ENCODE measurements at places on chromosomes 1 and 21.
A peak's percentile ranks its signal among the peaks of the same experiment; 100 is the strongest.

DNA sequence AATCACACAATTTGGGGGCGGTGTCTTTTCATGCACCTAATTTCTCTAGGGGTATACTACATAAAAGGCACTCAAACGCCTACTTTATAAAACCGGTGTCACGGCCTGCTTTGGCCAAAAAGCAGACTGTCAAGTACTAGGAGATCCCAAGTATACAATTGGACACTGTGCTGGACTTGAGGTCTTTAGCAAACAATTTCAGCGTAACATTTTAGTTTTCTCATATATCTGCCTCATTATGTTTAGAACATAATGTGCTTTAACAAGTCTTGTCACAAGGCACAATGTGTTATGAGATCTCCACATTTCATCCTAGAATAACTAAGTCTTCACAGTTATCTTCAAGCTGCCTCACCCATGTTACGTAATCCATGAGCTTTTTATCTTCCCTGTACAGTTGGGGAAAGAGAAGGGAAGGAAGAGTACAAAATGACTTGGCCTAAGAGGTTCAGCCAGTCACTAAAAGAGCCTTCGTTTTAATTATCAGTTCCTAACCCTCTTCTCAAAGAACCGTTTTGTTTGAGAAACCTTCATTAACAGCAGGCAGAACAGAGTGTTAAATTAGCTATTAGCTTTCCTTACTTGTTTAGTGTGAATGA is 1.7 kb downstream of the SSX2IP start:
- DNase-seq, result no peak

DNA sequence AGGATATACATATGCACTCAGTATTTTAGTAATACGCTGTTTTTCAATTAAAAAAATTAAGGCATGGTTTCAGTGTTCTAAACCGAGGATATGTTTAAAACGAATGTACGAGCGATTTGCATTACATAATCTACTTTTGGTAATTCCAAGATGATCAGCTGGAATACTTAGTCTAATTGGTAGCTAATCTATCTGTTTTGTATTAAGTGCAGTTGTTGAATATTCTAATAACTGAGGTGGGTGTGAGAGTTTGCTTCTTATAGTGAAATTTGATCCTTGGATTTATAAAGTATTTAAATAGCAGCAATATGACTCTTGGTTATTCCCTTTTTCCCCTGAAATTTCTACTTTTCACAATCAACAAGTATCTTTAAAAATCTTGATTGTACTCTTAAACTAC is 1.3 kb downstream of the RNF2 start:
- DNase-seq, result no peak

- DNase-seq, result no peak
These were observed 41.8 kb upstream of the PWP2 start for GRCh38 chr21:44065428-44065827.

DNA sequence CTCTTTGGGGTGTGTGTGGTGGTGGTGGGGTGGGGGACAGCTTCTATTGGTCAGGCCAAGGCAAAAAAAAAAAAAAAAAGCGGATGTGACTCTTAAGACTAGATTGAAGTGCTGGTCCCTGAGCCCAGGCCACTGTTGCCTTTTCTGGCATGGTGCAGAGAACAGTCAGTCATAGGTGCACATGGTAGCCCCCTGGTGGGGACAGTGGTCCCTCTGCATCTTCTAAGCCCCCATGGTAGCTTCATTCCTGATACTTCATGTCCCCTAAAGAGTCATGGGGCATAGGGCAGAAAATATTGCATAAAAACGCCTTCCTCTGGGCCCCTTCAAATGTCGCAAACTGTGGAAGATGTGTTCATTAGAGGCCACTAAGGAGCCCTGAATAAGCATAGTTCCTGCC is 371.8 kb downstream of the NPHP4 start:
- no peak for DNase-seq

GRCh38 chr1:40318970-40319621 is 2.0 kb upstream of the COL9A2 start:
- no peak for DNase-seq

- no peak for DNase-seq
These were observed 18.7 kb upstream of the DPH5 start for GRCh38 chr1:101044259-101044658.

- no peak for DNase-seq
These were observed 52.1 kb downstream of the ARID4B start for GRCh38 chr1:235275836-235276235.

DNA sequence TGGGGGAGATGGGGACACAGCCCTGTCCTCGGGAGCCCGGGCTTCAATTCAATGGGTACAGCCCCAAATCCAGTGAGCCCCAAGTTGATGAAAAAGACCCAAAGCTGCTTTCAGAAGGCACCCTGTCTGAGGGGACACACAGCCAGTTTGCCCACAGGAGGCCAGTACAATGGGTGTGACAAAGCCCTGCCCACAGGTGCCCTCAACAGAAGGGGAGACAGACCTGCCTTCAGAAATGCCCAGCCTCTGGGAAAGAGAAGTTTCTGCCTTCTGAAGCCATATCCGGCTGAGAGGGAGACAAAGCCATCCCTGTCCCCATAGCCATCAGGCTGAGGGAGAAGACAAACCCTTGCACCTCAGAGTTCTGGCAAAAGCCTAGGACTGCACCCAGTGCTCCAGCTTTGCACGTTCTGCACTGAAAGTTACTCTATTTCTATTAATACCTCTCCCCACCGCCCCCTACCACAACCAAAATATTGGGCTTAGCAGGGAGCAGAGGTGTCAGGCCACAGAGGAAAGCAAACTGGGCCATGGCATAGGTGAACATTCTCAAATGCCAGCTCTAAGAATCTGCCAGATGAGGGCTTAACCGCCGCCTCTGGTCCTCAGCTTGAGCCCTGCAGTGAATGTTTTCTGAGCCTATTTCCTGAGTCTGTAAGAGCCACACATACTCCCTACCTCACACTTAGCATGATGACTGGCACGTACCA is 18.0 kb upstream of the PTAFR start:
- DNase-seq, result no peak

DNA sequence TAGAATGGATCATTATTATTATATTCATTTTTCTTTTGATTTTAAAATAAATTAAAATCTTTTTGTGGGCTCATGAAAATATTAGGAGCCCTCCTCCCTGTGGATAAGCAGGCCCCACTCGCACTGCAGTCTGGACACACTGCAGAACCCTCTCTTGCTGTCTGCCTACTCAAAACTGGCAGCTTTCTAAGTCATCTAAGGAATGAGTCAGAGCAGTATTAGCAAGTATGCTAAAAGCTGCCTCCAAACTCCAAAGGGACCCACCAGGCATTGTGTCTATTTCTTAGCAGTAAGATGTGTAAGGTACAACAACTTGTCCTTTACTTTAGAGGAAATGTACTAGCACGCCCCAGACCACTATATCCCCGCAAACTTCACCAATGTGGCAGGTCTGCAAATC is 108.8 kb downstream of the SYF2 start:
- no peak for DNase-seq

DNA sequence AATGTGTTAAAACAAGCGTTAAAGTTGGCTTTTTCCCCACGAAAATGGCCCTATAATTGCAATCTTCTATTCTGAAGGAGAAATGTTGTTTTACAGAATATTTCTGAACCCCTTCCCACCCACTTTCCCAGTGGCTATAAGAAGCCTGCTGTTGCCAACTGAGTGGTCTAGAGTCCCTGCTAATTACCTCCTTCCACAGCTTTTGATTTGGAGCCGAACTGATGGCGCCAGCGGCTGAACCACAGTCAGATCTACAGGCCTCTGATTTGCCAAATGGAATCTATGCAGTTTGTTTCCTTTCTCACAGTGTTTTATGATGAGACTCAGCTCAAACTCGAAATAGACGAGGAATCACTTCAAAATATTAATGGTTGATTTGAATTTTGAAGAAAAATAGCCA is 76.0 kb upstream of the C1orf105 start:
- DNase-seq, result no peak

DNA sequence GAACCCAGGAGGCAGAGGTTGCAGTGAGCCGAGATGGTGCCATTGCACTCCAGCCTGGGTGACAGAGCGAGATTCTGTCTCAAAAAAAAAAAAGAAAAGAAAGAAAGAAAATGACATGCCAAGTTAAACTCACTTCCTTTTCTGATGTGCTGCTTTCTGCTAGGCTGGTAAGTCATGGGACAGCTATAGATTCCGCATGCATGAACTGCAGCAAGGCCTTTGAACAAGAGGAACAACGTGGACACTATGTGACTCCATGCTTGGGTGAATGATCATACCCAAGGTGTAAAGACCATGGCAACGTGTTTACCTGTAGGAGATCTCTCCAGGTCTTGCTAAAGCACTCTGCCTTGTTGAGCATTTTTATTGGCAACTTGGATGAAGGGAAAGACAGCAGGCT is 10.3 kb upstream of the TTF2 start:
- peak; percentile 52 for DNase-seq

- peak; percentile 2 for DNase-seq
These were observed 153.4 kb downstream of the ETS2 start for GRCh38 chr21:38958940-38959691.

GRCh38 chr1:10302416-10302815 is 92.0 kb downstream of the KIF1B start:
- no peak for DNase-seq

DNA sequence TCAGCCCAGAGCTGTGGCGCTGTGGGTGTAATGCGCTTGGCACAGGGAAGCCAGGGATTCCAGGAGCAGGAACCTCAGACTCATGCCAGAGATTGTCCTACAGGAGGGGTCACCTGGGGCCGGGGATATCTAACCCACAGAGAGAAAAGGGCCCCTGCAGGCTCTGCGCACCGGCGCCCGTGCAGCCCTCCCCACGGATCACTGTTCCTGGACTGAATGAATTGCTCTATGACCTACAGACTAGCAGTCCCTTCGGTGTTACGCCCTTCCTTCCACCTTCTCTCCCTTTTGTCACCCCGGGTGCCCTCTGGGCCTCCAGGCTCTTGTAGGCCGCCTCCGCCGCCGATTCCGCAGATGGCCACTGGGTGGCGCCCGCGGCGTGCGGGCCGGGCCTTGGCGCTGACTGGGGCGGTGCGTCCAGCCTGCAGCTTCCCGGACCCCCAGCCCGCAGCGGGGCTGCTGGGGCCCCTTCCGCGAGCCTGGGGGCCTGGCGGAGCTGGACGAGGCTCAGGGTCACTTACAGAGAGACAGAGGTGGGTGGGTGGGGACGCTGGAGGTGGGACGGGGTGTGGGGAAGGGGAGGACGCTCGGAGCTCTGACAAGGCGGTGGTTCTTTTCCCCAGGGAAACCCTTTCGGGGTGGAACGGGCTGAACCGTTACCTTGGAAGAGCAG is 101.3 kb downstream of the IER5 start:
- peak; percentile 29 for DNase-seq

DNA sequence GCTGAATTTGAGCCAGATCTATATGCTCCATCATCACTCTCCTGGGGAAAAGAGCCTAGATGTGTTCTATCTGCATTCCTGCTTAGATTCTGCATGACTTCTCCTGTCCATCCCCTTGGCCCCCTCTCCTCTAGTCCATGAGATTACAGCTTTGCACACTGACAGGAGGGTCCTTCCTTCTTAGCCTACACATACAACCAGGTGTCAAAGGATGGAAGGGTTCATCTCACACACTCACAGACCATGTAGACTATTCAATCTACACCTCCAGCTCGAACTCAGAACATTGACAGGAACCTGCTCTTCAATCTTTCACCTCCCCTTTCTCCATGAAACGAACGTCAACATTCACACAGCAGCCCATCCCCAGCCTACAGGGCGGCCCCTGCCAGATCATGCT is 13.8 kb downstream of the C1orf116 start:
- DNase-seq, result no peak

DNA sequence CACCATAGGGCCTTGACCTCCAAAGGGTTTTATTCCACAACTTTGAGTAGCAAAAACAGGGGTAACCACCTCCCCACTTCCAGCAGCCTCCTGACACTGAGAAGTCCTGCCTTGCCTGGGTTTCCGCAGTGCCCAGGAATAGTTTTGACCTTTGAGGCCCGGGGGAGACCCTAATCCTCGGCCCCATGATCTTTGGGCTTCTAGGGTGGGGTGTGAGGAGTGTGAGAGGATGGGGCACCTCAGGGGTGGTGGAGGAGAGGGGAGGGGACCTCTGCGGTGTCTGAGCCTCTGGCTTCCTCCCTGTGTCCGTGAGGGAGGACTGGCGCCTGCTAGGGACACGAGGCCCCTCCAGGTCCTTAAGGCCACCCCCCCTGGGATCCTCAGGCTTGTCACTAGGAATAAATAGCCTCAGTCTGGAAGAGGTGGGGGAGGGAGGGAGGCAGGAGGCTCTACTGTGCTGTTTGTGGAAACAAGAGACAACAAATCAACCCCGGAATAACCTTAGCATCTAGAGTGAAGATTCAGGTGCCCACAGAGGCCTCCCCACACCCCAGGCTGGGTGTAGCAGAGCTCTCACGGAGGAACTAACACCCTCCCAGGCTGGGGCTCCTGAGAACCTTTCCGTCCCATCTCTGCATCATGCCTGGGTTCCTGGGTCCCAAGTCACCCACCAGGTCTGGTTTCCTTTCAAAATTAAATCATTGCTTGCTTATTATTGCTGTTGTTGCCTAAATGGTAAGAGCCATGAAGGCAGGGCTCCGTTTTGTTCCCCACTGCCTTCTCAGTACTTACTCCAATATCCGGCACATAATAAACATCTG is 904 bp upstream of the FHL3 start:
- no peak for DNase-seq

GRCh38 chr1:41901551-41901950 is 17.2 kb downstream of the HIVEP3 start:
- DNase-seq, result no peak

DNA sequence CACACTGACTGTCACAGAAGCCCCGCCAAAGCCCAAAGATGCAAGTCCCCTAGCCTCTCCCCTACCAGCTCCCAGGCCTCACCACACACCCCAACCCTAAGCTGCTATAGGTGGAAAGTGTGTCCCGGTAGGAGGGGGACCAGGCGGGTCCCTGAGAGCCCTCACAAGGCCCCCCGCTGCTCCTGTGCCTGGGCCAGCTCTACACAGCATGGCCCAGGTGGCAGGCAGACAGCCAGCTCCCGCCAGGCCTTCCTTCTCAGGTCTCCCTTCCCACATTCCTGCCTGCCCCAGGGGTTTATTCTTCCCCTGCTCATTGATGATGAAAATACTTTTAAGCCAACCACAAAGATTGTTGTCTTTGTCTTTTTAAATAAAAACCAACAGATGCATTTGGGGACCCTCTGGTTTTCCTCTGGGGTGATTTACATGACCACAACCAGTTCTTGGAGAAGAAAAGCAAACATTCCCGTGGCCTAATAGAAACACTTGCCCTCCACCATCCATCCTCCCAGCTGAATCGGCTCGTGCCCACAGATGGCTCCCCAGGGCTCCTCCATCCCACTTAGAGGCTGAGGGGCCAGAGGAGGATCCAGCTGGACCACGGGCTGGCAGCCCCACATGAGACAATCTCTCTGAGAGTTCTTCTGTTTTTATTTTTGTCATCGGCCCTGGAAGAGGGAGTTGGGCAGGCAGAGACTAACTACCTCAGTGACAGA is 93.1 kb downstream of the DMRTB1 start:
- DNase-seq, result no peak
